ENCODE measurements at places on chromosomes 3 and 15.

DNA sequence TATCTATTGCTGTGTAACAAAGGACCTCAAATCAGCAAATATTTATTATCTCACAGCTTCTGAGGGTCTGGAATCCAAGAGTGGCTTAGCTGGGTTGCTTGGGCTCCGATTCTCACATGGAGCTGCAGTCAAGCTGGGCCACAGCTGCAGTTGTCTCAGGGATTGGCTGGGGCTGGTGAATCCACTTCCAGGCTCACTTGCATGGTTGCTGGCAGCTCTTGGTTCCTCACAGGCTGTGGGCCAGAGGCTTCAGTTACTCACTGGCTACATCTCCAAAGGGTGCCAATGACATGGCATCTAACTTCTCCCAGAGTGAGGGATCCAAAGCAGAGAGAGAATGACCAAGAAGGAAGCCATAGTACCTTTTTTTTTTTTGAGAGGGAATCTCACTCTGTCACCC lies 13.9 kb upstream of the SYNM start:
- DNase-seq, result no peak

DNA sequence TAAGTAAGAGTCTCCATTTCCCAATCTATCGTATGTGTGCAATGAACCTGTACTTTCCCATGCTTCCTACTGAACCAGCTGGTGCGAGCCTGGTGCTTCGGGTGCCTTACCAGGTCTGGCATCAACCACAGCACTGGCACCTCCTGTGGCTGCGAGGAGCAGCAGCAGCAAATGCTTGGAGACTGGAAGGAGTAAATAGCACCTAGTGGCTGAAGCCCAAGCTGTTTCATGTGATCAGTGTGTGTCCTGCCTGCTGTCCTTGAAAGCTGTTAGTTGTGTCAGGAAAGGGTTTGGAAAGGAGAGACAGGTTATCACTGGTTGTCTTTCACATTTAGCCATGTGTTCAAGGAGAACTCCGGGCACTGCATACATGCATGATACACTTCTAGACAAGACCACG lies 31.8 kb downstream of the PCOLCE2 start:
- DNase-seq, result no peak

GRCh38 chr3:15098503-15099363 lies at the start of gene RBSN:
TSS of gene RBSN (minus strand) at chr3:15099148. CDS start at chr3:15096120, 3,028 bp downstream.
- peak; percentile 92 for DNase-seq

- DNase-seq, result no peak
Measured at GRCh38 chr3:23099677-23100076, 103.5 kb upstream of the UBE2E2 start.

DNA sequence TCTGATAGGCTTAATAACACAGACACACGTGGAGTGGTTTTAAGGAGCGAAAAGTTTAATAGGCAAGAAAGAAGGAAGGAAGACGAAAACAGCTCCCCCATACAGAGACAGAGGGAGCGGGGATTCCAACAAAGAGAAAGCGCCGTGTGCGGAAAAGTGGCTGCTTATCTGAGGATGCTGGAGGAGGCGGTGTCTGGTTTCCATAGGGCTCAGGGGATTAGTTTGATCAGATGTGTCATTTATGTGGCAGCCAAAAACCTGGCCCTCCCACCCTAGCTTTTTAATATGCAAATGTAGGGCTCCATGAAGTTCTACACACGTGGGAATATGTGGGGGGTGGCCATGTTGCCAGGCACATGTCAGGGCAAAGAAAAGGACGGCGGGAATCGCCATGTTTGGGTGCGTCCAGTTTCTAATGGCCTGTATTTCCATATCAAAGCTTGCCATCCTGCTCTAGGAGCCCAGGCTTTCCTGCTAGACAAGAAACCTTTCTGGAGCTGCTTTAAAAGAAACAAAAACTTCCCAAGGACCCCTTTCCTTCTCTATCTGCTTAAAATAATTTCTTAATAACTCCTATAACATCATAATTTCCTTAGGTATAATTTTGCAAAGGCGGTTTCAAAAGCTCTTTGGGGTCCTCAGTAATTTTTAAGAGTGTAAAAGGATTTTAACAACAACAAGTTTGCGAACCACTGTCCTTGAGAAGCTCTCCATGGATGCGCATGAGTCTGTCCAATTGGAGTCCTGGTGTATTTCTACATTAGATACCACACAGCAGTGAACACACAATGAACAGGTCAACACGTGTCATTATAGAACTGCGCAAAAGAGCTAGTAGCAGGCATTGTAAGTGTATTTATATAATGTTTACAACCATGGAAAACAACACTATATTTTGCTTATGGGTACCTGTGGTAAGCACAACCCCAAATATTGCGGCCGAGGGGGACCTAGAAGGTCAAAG lies 622 bp upstream of the ZNF589 start:
- DNase-seq, result no peak

- DNase-seq, result no peak
Measured at GRCh38 chr15:62324382-62324781, 159.3 kb upstream of the C2CD4B start.

GRCh38 chr3:41997702-41998550 lies 36.0 kb upstream of the ULK4 start:
- no peak for DNase-seq

DNA sequence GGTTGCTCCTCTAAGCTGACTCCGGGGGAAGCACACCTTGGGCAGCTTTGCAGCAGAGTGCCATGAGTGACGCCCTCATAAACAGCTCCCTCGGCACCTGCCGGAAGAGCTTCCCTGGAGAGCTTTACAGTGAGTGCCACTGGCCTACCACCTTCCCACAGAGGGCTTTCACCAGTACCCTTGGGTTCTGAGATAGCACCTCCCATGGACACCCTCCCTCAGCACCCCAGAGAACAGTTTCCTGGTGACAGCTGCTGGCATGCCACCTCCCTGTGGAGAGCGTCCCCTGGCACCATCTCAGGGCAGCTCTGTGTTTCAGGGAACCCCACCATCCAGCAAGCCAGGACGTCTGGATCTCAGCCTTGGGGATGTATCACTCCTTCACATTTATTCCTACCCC lies 49.1 kb downstream of the RUBCN start:
- no peak for DNase-seq

GRCh38 chr3:73101881-73102280 lies 40.4 kb downstream of the EBLN2 start:
- DNase-seq, result no peak

DNA sequence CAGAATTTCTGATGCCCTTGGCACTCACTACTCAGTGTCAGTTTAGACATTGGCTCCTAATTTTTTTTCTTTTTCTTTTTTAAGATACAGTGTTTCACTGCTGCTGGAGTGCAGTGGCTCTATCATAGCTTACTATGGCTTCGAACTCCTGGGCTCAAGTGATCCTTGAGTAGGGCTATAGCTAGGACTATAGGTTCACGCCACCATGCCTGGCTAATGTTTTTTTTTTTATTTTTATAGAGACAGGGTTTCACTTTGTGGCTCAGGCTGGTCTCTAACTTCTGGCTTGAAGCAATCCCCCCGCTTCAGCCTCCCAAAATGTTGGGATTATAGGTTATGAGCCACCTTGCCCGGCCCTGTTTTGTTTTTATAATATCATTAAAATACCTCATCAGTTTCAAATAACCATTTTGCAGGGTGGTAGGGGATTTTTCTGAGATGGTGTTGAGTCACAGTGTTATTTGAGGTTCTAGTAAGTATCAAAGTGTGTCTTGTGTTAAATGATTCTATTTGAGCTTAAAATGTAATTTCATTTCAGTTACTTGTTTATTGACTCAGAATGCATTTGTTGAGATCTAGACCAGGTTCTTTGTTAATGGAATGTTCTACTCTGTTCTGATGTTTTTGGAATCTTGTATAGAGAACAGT lies 7.0 kb downstream of the FNDC3B start:
- no peak for DNase-seq

DNA sequence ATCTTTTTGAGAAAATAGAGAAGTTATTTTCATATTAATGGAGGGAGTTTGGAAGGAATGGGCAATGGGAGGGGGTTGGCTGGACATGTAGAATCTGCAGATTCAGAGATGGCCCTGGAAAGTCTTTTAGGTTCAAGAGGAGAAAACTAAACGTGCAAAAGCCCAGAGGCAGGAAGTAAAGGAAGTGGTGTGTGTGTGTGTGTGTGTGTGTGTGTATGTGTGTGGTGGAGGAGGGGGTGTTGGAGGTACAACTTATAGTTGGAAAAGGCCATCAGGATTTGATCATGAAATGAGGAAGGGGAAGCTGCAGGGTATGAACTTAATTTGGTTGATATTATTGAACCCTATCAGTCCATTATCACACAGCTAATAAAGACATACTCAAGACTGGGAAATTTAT lies 5.6 kb upstream of the LPP start:
- no peak for DNase-seq

- DNase-seq, result peak; percentile 21
Measured at GRCh38 chr3:87260270-87260669, 16.1 kb downstream of the POU1F1 start.

DNA sequence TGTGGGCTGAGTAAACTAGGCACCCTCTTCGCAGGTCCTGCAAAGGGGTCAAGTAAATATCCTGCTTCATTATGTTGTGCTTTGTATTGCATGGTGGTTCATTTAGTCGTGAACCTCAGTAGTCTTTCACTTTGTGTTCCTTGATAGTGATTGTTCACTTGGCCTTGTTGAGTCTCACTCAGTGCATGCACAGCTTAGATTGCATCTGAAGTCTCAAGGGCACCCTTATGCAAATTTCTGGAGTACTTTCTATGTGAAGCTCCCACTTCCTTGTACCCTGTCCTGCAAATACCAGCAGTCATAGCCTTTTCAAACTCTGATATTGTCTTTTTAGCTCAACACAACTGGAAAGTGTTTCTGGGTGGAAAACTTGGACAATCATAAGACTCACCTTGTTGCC lies 519.2 kb downstream of the NAALADL2 start:
- no peak for DNase-seq

GRCh38 chr15:90609242-90610180 lies 79.8 kb downstream of the CRTC3 start:
- DNase-seq, result no peak

- DNase-seq, result peak; percentile 53
Measured at GRCh38 chr15:68818066-68818768, 2.5 kb downstream of the ANP32A start.

DNA sequence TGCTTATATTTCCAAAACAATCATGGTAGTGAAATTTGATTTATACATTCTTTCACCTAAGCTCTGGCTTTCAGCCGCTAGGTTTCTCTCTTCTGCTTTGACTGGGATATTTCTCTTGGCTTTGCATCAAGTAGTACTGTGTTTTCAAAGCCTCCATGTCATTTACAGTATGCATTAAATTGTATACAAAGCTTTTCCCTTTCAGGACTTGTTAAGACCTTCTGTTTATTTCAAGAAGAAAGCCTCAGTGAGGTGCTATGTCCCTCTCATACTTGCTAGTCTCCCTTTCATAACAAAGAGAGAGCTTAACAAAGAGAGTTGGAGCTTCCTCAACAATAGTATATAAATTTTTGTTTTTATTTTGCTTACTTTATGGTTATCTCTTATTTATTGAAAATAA lies 84.2 kb upstream of the SLC25A26 start:
- DNase-seq, result no peak

DNA sequence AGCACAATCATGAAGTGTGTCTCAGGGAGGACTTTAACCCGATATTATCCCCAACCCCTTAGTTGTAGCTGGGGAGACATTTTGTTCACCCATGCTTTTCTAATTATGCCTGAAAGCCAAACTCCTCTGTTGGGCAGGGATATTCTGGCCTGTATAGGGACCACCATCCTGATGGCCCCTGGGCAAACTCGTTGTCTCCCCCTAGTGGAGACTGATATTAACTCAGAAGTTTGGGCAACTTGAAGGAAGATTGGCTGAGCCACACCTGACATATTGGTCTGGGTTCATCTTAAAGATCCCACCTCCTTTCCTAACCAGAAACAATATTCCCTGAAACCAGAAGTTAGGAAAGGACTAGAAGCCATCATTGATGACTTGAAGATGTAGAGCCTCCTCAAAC lies 42.3 kb downstream of the TM4SF18 start:
- DNase-seq, result no peak

- no peak for DNase-seq
Measured at GRCh38 chr3:177665122-177665808, 468.0 kb upstream of the TBL1XR1 start.

- no peak for DNase-seq
Measured at GRCh38 chr3:159850481-159850880, 138.2 kb upstream of the IL12A start.

GRCh38 chr3:38610436-38610835 lies 39.1 kb downstream of the SCN5A start:
- DNase-seq, result no peak

- DNase-seq, result no peak
Measured at GRCh38 chr3:197541756-197542539, 13.8 kb downstream of the BDH1 start.

- DNase-seq, result no peak
Measured at GRCh38 chr15:57235873-57236272, 140.4 kb upstream of the CGNL1 start.

- DNase-seq, result no peak
Measured at GRCh38 chr3:163914567-163914966, 1163.7 kb downstream of the SI start.

GRCh38 chr3:63450023-63450422 lies 171.9 kb downstream of the SYNPR start:
- no peak for DNase-seq
